Large intestine (tissue), 12 donors: ENCODE measurements at places on chromosomes 16 and 17.
A peak's percentile ranks its signal among the peaks of the same experiment; 100 is the strongest.

DNA sequence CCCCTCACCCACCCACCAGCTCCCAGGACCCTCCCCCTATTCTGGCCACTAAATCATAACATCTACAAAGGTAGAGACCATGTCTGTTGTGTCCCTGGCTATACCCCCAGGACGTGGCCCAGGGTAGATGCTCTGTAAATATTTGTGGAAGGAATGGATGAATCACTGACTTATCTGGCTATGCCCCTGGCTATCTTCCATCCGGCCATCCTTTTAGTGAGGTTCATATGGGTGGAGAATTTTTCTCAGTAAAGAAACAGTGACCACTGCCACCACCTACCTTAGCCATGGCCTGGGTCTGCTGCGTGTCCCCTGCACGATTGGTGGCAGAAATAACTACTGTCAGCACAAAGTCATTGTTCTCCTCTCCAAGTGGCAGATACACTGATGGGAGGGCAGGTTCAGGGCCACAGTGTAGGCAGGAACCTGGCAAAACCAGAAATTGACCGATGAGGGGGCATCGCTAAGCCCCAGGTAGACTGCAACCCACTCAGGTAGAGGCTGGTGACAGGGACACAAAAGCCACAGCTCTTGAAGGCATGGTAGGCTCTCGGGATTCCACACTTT, 63.1 kb upstream of the BCO1 start:
- no peak for DNase-seq

GRCh38 chr17:54947396-54947795, 21.1 kb downstream of the COX11 start:
- DNase-seq, result peak; percentile 76

DNA sequence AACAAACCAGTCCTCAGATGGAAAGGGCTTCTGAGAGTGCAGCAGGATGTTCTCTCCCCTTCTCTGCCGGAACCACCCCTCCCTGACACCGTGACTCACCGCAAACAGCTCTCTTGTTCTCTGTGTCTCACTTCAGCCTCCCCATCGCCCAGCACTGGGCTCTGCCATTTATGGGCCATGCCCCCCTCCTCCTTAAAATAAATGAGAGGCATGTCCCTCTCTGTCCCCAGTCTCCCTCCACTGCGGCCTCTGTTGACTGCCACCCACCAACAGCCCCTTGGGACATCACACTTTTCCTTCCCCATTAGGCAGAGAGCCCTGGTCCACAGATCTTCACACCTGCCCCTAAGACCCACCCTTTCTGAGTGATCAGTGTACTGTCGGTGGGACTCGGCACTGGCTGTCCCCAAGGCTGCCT, 6.3 kb downstream of the CCDC102A start:
- no peak for DNase-seq

DNA sequence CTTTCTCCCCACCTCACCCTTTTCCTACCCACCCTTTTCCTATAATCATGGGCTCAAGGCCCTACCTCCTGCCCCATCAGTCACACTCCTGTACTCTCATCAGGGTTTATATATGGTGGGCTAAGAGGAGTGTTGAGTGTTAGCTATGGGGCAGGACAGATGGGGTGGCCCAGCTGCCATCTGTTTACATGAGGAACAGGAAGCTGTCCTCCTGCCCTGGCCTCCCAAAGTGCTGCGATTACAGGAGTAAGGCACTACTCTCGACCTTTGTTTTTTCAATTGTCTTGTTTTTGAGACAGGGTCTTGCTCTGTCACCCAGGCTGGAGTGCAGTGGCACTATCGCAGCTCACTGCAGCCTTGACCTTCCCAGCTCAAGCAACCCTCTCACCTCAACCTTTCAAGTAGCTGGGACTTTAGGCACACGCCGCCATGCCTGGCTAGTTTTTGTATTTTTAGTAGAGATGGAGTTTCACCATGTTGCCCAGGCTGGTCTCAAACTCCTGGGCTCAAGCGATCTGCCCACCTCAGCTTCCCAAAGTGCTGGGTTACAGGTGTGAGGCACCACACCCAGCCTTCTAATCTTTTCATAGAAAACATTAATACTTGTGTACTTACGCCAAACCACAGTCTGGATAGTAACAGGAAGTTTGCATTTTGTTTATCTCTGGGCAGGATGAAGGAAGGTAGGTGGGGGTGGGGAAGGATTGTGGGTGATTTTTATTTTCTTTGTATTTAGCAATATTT, 1.6 kb downstream of the TRADD start:
- DNase-seq, result no peak

- DNase-seq, result no peak
Measured at GRCh38 chr16:1050516-1050915, 22.0 kb upstream of the SSTR5 start.
